NCI-H1105 (cell line): ENCODE measurements at places on chromosomes 5 and 9.

GRCh38 chr5:163914910-163915309 lies 409.5 kb downstream of the MAT2B start:
- no peak for DNase-seq

- no peak for DNase-seq
Measured at GRCh38 chr5:64532212-64532611, 26.4 kb downstream of the RGS7BP start.

DNA sequence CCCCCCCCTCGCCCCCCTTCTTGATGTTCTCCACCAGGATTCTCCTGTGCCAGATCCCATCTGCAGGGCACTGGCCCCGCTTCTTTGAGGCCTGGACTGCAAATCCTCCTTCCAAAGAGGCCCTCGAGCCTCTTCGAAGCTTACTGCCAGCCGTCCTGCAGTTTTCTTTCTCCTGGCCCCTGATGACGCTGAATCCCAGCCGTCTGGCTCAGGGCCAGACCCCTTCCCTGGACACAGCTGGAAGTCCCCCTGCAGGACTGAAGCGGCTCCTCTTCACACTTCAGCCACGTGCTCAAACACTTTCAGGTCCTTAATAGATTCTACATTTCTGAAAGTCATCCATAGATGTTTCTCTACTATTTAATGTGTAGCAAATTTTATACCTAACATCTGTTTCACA lies 121.5 kb downstream of the EHMT1 start:
- no peak for DNase-seq

DNA sequence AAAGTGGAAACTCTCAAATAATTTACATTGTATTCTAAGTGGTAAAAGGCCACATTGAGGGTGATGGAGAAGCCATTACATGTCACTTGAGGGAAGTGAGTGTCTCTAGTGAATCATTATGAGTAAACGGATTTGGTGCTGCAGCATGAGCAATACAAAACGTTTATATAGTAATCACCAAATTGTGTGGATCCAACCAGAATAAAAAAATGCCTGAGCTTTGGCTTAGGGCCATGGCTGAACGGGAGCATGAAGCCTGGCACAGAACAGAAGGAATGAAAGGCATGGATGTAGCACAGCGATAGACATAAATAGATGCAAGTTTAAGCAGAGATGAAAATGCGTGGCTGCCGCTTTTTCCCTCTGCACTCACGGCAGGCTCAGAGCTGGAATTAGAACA lies 58.3 kb downstream of the PTTG1 start:
- no peak for DNase-seq

- DNase-seq = no peak
Measured at GRCh38 chr9:126916909-126917308, 2.3 kb downstream of the RALGPS1 start.

DNA sequence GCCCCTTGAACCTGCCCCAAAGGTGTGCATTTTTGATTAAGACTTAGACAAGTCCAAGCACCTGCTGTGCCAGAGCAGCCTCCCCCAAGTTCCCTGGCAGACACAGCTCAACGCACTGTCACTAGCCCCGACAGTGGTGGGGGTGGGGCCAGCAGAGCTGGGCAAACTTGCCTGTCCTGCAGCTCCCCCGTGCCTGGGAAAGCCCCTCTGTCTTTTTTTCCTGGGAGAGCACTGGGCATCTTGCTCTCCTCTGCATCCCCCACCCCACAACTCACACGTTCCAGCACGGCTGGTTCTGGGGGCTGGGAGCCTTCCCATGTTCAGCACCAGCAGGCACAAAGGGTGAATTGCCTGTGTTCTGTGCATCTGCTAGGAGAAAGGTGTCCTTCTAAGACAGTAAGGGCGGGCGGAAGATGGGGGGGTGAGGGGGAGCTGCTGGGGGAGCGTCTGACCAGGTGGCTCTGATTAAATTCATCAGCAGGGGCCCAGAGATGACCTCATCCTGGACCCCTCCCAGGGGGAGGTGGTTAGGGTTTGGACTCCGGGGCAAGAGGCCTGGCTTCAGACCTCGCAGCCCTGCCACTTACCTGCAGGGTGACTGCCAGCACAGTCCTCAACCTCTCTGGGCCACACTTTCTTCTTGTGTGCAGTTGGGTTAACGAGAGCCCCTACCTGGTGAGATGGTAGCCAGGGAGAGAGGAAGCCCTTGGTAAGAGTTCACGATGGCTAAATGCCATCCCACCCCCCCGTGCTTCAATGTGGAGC lies 23.5 kb downstream of the HMCN2 start:
- DNase-seq = no peak

DNA sequence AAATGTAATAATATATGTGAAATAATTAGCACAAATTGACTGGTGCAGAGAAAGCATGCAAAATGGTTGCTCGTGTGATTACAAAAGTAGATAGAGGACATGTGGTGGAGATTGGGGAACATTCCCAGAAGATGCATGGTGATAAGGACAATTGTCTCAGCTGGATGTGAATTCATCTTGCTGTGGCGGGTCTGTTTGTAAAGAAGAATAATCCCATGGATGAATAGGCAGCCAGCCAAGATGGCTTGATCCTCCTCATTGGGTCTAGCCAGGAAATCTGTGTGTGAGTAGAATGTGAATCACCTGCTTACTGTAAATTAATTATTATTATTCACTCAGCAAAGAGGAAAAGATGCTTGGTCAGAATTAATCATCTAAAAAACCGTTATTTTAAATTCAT lies 12.6 kb upstream of the DPYSL3 start:
- no peak for DNase-seq

DNA sequence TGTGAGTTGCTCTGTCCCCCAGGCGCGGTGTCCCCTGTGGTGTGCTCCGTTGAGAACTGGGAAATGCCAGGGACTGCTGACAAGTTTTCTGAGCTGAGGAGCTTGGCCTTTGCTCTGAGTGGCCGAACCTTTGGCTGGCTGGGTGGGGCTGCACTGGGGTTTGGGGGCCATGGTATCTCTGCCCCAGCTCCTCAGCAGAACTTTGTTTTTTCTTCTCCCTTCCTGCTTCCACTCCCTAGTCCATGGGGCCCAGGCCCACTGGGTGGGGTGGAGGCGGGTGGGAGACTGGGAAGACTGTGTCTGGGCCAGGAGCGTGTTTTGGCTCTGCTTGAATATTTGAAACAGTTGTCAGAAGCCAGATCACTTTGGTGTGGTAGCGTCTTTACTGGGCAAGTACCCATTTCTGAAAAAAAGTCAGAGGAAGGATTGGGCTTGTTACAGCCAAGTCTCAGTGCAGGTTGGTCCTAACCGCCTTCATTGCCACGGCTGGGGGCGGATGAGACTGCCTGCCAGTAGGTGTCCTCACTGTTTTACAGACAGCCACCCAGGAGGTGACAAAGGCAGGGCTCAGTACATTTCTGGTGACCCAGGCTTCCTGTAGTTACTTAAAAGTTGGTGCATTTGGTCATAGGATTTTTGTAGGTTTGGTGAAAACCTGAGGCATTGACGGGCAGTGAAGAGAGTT lies 92.7 kb downstream of the DAB2IP start:
- no peak for DNase-seq

GRCh38 chr9:89467278-89467625 lies 30.7 kb downstream of the SEMA4D start:
- no peak for DNase-seq

DNA sequence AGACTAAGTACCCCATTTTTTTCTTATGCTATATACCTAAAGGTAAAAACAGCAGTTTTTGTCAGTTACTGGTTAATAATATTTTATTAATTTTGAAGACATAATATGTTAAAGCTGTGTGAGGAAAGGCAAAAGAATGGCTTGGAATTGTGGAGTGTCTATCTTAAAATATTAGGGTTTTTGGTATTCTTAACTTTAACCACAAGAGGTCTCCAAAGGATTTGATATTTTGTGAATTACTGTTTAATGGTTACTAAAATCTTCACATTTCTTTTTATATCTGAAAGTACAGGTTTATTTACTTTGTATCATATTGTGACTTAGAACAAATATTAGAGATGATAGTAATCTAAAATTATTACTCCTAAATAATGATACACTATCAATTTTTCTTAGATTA lies 32.0 kb upstream of the DHFR start:
- DNase-seq = no peak

DNA sequence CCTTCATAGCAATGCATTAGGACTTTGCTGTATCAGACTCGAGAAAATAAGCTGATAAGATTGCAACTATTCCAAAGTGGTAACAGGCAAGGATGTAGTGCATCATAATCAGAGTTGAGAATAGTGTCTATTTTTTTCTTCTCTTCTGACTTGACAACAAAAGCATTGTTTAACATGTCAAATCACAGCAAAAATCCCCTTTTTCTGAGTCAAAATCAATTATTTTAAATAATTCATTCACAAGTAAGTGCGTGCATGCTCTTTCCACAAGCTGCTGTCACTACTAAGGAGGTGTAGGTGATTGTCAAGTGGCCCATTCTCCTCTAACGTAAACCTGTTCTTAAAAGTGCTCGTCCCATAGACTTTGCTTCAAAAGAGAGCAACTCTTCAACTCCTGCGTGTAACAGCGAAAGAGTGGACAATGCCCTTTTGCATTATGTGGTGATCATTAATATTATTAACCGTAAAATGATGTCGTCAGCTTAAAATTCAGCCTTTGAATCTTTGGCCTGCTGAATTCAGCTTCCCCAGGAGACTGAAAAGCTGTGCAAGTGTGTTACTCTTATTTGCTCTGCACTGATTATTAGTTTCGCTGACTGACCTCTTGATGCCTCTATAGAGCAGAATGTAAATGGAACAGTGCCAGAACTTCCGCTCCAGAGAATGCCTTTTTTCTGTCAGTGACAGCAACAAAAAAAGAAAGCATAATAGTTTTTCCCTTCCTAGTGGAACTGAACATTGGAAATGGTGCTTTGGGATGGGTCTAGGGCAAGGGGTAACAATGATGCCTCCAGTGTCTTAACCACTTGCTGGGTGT lies 680.8 kb upstream of the SEMA6A start:
- DNase-seq = no peak

DNA sequence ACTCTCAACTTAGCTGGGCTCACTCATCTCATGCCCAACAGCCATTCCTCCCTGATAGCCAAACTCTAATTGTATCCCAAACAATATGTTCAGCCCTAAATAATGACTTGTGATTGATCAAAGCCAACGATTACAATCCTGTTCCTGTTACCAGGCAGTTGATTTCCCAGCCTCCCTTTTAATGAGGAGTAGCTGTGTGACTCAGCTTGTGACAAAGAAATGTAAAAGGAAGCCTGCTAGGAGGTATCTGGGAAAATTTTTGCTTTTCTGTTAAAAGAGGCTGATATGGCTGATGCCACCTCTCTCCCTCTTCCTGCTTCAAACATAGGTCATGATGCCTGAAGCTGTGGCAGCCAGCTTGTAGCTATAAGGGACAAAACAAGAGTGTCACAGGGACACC lies 19.6 kb upstream of the ENC1 start:
- DNase-seq = no peak

DNA sequence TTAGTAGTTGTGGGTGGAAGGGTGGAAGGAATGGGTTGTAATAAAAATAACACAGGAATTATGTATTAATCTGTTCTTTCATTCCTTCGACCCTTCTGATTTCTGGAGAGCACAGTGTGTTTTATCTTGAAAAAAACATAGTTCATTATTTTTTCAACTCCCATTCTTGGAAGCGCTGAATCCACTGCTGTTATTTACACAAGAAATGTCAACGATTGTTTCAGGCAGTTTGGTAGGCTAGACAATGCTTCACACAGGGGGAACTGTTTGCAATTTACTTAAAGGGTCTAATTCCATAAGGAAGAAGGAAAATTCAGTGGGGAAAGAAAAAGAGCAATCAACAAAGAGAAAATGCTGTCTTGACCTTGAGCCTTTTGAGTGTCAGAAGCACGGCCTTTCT lies 142.9 kb downstream of the TLE1 start:
- no peak for DNase-seq

GRCh38 chr5:131749138-131749537 lies 47.7 kb downstream of the FNIP1 start:
- no peak for DNase-seq

- no peak for DNase-seq
Measured at GRCh38 chr5:139839918-139840317, 44.3 kb downstream of the PSD2 start.

DNA sequence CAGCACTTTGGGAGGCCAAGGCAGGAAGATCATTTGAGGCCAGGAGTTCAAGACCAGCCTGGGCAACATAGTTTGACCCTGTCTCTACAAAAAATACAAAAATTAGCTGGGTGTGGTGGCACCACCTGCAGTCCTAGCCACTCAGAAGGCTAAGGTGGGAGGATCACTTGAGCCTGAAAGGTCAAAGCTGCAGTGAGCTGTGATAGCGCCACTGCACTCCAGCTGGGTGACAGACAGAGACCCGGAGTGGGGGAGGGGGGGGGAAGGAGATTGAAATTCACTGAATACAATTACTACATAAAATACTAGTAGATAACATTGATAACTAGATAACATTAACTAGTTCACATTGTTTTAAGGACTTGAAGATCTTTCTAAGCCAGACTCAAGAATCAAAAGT lies 345.6 kb downstream of the BNC2 start:
- DNase-seq = no peak

- DNase-seq = no peak
Measured at GRCh38 chr9:110426052-110426709, 88.5 kb upstream of the TXNDC8 start.

DNA sequence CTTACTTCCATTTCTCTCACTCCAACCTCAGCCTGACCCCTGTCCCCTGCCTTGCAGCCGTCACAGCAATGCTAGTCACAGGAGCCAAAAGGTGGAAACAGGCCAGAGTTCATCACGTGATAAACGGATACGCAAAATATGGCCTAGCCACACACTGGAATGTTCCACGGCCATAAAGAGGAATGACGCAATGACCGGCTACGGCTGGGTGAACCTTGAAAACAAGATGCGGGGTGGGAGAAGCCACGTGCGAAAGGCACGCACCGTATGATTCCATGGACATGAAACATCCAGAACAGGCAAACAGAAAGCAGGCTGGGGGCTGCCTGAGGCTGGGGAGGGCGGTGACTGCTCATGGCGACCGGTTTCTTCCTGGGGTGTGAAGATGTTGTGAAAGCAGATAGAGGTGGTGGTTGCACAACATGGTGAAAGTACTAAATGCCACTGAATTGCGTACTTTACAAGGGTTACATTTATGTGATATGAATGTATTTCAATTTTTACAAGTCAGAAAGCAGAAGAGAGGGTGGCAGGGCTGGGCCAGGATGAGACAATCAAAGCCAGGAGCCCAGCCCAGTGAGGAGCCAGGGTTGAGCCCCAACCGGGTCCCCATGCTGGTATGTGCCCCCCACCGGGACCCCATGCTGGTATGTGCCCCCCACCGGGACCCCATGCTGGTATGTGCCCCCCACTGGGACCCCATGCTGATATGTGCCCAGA lies 117.8 kb upstream of the SARDH start:
- no peak for DNase-seq

GRCh38 chr9:90808890-90809685 lies 7.5 kb downstream of the SYK start:
- no peak for DNase-seq

DNA sequence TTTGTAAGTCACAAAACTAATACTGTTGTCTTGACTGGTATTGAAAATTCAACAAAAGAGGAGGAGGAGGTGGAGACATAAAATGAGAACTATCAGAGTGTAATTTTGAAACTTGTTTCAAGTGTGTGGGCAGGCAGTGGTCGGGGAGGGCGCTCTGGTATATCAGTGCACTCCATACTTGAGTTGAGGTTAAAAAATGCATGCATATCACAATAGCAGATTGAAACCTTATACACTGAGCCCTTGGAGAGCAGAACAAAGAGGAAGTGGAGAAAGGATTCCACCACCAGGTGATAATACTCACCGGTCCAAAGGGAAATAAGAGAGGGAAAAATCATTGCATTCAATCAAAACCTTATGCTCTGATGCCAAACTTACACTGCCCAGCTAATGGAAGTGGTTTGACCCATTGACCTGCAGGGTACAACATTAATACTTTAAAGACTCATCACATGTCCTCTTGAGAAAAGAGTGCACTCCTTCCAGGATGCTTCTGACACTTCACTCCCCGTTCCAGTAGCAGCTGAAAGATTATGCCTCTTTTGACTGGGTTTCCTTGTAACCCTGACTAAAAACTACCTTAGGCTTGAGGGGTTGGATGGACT lies 79.5 kb upstream of the FAM169A start:
- DNase-seq = no peak
